NCI-H226 (cell line): ENCODE measurements at places on chromosomes 7 and 10.

GRCh38 chr10:17585016-17585415, 32.2 kb downstream of the HACD1 start:
- no peak for DNase-seq

DNA sequence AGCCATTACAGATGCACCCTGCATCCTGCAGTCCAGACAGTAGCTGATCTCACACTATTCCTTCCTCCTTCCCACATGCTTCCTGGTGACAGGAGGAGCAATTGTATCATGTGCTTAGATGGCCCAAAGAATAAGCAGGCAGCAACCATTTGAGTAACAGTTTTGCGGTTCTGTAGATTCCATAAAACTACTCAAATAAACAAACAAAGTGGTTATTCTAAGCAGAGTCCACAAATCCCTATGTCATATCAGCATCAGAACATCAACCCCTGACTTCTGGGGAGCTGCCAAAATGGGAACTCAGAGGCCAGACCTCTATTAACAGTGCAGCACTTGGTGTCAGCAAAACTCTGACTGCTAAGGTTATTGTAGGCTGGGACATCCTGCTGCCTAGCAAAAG, 226.0 kb downstream of the SORCS1 start:
- no peak for DNase-seq

DNA sequence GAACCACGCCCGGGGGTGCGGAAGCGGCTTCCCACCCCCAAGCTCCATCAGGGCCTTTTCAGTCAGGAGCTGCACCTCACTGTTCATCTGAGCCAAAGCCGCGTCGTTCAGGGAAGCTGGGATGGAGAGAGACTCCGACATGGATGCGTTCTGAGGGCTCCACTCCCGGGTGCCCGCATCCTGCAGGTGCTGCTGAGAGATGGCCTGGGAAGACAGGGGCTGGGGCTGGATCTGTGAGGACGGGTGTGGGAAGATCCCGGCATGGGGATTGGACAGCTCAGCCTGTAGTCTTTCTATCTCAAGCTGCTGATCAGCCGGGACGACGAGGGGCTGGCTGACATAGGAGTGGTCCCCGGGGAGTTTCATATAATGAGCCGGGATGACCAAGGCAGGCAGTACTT, 45.0 kb upstream of the NMT2 start:
- no peak for DNase-seq

- DNase-seq = no peak
Observed at GRCh38 chr7:89077992-89078391, 282.5 kb upstream of the TEX47 start.

DNA sequence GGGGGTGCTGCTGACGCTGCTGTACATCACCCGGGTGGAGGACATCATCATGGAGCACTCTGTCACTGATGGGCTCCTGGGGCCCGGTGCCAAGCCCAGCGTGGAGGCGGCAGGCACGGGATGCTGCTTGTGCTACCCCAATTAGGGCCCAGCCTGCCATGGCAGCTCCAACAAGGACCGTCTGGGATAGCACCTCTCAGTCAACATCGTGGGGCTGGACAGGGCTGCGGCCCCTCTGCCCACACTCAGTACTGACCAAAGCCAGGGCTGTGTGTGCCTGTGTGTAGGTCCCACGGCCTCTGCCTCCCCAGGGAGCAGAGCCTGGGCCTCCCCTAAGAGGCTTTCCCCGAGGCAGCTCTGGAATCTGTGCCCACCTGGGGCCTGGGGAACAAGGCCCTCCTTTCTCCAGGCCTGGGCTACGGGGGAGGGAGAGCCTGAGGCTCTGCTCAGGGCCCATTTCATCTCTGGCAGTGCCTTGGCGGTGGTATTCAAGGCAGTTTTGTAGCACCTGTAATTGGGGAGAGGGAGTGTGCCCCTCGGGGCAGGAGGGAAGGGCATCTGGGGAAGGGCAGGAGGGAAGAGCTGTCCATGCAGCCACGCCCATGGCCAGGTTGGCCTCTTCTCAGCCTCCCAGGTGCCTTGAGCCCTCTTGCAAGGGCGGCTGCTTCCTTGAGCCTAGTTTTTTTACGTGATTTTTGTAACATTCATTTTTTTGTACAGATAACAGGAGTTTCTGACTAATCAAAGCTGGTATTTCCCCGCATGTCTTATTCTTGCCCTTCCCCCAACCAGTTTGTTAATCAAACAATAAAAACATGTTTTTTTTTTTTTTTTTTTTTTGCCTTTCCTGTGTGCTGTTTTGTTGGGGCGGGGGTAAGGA, 55.8 kb downstream of the TSPAN15 start:
- DNase-seq = peak; percentile 39

GRCh38 chr10:93678805-93679587, 23.4 kb downstream of the FRA10AC1 start:
- DNase-seq = no peak

DNA sequence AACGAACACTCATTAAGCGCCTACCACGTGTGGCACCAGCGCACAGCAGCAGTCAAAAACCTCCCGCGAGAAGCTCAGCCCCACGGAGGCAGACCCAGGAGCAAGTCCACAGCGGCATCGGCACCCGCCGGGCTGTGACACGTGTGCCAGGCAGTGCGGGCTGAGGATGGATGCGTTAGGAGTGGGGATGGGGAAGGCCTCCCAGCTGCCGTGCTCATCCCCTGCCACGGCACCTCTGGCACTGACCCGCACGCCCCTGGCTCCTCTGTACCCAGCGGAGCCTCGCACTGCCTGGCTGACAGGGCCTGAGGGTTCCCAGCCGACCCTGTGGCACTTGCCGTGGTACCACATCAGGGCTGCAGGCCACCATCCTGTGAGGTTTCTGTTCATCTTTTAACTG, 16.8 kb downstream of the CFAP46 start:
- DNase-seq = no peak

GRCh38 chr10:48450233-48450740, 143.8 kb downstream of the MAPK8 start:
- no peak for DNase-seq

- peak; percentile 87 for DNase-seq
Observed at GRCh38 chr10:77943121-77943901, 16.8 kb upstream of the DLG5 start.

GRCh38 chr7:69335331-69335730, 262.9 kb upstream of the AUTS2 start:
- DNase-seq = no peak
